Stimulated activated CD4-positive, alpha-beta T cell treated with anti-CD3 and anti-CD28 coated beads, Interleukin-4, amount 100 ng/mL, for 24 hours (primary cell): ENCODE measurements at places on chromosomes 7 and 10.

DNA sequence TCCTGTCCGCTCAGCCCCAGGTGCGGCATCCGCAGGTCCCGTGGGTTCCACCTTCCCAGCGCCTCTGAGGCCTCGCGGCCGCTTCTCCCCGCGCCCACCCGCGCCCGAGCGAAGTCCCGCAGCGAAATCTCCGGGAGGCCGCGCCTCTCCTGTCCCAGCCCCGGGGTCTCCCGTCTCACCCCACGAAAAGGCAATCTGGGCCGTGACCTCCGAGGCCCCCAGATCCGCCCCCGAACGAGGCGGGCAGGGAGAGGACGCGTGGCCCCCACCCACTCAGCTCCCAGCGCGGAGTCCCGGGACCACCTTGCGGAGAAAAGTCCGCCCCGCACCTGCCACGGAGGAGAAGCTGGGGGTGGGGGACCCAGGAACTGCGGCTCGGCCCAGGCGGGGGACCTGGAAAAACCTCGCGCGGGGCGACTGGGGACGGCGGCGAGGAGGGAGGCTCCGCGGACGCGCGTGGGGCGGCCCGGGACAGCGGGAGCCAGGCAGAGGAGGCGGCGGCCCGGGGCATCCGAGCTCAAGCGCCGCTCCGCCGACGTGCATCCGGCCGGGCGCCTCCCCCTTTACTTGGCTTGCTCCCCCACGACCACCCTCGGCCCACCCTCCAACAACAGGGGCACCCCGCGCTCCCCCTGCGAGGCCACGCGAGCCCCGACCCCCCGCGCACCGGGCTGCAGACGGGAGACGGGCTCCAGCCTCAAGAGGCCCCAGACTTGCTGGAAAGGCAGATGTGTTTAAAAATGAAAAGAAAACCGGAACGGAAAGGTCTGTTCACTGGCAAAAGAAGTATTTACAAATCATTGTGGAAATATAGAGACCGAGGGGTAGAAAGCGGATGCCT is 33.0 kb upstream of the RNF32 start:
- DNase-seq = no peak

- no peak for DNase-seq
These were observed 3.4 kb upstream of the SEM1 start for GRCh38 chr7:96713037-96713436.

DNA sequence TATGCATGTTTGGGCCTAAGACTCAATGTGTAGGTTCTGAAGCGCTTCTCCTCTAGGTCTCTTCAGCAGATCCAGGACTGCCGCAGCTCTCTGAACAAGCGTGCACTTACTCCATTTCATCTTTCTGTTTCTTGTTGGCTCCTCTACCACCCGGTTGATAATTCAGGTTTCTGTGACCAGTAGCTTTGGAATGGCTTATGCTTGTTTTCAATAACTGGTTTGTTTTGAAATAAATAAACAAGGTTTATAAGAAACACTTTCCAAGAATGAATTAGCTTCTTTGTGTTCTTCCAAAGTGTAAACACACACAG is 1.5 kb downstream of the MDFIC start:
- DNase-seq = no peak

- no peak for DNase-seq
These were observed 208.4 kb downstream of the ACTR3B start for GRCh38 chr7:152967958-152968357.

DNA sequence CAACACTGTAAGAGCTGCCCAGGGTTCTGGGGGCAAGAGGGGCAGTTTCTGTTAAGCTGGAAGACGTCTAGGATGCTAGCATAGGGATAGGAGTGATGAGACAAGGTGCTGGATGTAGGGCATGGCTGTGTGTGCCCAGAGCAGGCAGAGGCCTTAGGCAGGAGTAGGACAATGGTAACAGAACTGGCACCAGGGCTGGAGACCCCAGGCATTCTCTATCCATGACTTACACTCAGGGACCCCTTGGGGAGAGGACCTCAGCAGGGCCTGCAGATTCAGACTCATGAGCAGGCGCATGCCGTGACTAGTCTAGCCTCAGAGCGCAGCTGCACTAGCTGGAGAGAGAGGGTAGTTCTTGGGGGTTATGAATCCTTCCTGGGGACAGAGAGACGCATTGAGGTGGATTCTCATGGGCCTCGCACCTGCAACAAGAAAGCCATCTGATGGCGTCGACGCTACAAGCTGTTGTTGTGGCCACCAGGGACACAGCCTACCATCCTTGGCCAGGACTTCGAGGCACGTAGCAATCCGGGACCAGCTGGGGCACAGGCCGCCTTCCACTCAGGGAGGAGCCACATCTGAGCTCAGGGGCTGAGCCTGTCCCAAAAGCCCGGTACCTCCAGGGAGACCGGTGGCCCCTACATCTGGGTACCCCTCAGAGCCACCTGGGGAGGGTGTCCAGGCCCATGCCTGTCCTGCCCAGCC is 474.1 kb downstream of the PTPRN2 start:
- no peak for DNase-seq
